ENCODE measurements at places on chromosomes 13 and 19. TPM values are rescaled to one million over a fixed set of nuclear protein-coding genes. Genes with fewer than 3 reads are reported as not detected.
A peak's percentile ranks its signal among the peaks of the same experiment; 100 is the strongest.

GRCh38 chr19:34155686-34156085, 16.6 kb upstream of the LSM14A start:
- no peaks in the 10 kb centered on the region for H3K27me3 ChIP-seq
- H3K36me3 ChIP-seq: no peaks in the 10 kb centered on the region
- H3K4me3 ChIP-seq: no peak overlapping the region
- DNase-seq: no peak
- no peaks in the 10 kb centered on the region for H3K4me1 ChIP-seq

DNA sequence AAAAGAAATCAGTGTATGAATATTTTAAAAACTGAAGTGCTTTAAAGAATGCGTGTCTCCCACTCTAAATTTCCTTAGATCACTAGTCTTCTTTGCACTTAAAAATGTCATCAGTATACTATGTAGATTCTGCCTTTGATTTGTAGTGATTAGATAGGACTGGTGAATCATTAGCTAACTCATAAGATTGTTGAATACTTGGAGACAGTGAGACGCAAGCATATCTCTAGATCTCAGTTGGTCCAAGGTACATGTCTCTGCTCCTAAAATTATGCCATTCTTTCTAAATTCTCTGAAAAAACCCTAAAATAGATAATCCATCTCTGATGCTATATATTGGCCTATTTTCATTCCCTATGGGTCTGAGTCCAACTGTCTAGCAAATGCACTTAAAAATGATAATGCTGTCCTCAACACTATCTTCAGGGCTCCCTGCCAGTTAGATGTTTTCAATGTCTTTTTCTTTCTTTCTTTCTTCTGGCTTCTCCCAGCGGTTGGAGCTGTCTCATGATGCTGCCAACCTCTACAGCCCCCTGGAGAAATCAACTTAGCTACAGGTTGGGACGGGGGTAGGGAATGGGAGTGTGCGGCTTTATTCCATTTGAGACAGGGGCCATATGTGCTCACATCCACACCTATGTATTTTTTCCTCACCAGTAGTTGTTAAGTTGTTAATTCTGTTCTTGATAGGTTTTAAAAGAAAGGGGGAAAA, 301.0 kb downstream of the NDFIP2 start:
- H3K27ac ChIP-seq: no peak overlapping the region
- peaks cover 5% of the 10 kb centered on the region for H3K4me1 ChIP-seq
- H3K27me3 ChIP-seq: no peaks in the 10 kb centered on the region
- H3K36me3 ChIP-seq: no peaks in the 10 kb centered on the region

- peak overlapping the region; percentile 32 for H3K27ac ChIP-seq
- H3K36me3 ChIP-seq: peaks cover 36% of the 10 kb centered on the region
- no peak for DNase-seq
- H3K27me3 ChIP-seq: no peaks in the 10 kb centered on the region
- H3K4me3 ChIP-seq: no peak overlapping the region
Observed at GRCh38 chr19:32415669-32416068, 10.1 kb downstream of the DPY19L3 start.

GRCh38 chr19:38617764-38618589, at the start of gene MAP4K1:
TSS of gene MAP4K1 (minus strand) at chr19:38617953. CDS start at chr19:38617895, 58 bp downstream.
- no peaks in the 10 kb centered on the region for H3K27me3 ChIP-seq
- DNase-seq: no peak
- H3K4me3 ChIP-seq: peak within 1 kb of the TSS; percentile 92
- H3K27ac ChIP-seq: peak within 1 kb of the TSS; percentile 92
- H3K4me1 ChIP-seq: peaks cover 7% of the 10 kb centered on the region

- peak overlapping the region; percentile 9 for H3K4me3 ChIP-seq
- DNase-seq: no peak
- H3K27ac ChIP-seq: peak overlapping the region; percentile 26
- H3K27me3 ChIP-seq: no peaks in the 10 kb centered on the region
- peaks cover 12% of the 10 kb centered on the region for H3K36me3 ChIP-seq
Observed at GRCh38 chr13:32737679-32738078, 151.4 kb downstream of the PDS5B start.

DNA sequence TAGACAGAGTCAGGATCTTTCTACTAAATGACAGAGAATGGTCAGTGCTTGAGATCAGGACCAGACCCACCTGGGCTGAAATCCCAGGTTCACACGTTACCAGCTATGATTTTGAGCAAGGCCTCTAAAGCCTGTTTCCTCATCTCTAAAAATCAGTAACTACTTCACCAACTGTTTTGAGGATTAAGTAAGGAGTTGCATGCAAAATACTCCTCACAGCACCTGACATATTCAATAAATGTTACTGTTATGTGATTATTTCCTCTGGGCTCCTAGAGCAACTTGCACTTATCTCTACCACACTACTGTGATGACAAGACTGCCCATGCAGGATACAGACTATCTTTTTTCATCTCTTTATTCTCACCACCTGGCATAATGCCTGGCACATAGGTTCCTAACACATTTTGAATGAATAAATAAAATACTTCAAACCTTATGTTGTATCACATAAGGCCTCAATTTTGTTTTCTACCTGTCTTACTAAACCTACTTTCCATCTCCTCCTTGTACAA, 1.8 kb downstream of the KATNAL1 start:
- no peak for DNase-seq
- peak overlapping the region; percentile 97 for H3K27ac ChIP-seq
- no peaks in the 10 kb centered on the region for H3K36me3 ChIP-seq
- no peaks in the 10 kb centered on the region for H3K27me3 ChIP-seq

- H3K36me3 ChIP-seq: no peaks in the 10 kb centered on the region
- no peak overlapping the region for H3K4me3 ChIP-seq
- no peaks in the 10 kb centered on the region for H3K4me1 ChIP-seq
- no peaks in the 10 kb centered on the region for H3K27me3 ChIP-seq
- DNase-seq: no peak
Observed at GRCh38 chr19:30313353-30313750, 58.8 kb upstream of the ZNF536 start.

DNA sequence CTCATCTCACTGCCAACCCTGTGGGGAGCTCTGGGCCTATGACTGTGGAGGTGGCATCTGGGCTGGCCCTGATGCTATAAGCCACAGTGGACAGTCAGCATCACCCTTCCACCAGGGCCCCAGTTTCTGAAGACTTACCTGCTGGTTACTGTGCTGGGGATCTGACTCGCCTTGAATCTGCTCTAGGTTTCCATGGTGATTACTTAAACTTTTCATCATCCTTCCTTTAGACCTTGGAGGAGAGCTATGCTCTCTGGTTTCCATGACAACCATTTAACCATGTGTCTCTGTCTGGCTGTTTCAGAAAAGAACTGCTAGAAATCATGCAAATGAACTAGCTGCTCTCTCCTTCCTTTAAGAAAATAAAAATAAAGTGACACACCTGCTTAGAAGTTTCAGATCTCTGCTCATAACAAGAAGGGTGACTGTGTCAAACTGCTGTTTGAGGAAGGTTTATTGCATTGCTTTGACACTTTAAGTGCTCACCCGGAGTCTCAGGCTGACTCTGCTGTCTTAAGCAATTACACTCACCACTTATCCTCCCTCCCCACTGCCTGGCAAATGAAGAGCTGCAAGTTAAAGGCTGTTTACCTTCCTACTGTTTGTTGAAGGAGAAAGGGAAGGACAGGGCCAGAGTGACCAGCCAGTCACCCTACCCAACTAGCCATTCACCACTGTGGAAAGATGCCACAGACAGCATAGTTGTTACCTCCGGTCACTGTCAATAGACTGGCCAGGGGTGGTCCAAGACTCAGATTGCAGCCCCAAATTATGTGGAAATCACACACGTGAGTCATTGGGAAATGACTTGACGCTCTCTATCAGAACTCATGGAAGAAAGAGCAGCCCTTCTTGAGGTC, 87.6 kb downstream of the HSPH1 start:
- H3K4me3 ChIP-seq: no peak overlapping the region
- peak; percentile 7 for DNase-seq
- H3K36me3 ChIP-seq: no peaks in the 10 kb centered on the region

Gene CEACAM3
- total RNA-seq: not detected

Gene URAD
- total RNA-seq: not detected

Gene COG3
- 24.3 TPM for total RNA-seq

Gene CHST8
- 1.5 TPM for total RNA-seq
